Activated naive CD4-positive, alpha-beta T cell treated with anti-CD3 and anti-CD28 coated beads, Interleukin-2, amount 50 U/mL, for 72 hours (primary cell): ENCODE measurements at places on chromosomes 7 and 10. TPM values are rescaled to one million over a fixed set of nuclear protein-coding genes. Genes with fewer than 3 reads are reported as not detected.

DNA sequence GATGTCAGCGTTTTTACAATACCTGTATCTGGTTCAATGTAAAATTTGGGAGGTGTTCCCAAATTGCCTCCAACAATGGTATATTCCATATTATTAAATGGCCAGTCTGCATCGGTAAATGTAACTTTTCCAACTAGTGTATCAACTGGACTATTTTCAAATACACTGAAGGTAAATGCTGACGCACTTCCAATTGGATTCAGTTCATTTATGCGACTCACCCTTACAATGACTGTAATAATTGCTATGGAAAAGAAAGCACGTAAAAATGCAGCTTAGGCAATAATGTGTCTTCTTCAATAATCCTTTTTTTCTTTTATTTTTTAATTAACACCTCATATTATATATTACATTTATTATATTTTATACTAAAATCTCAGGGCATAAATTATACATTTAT lies 209.1 kb downstream of the HGF start:
- DNase-seq: no peak

DNA sequence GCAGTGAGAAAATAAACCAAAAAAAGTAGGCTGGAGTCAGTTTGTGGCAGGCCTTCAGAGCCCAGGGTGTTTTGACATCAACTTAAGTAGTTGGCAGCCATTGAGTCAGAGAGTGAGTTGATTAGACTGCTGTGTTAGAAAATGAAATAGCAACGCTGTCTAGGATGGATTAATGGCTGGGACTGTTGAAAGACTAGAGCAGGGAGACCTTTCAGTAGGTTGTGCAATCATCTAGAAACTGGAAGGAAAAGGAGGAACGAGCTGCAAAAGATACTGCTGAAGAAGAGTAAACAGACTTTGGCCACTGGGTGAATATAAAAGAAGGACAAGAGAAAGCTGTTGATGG lies 28.6 kb upstream of the TRIL start:
- DNase-seq: no peak

DNA sequence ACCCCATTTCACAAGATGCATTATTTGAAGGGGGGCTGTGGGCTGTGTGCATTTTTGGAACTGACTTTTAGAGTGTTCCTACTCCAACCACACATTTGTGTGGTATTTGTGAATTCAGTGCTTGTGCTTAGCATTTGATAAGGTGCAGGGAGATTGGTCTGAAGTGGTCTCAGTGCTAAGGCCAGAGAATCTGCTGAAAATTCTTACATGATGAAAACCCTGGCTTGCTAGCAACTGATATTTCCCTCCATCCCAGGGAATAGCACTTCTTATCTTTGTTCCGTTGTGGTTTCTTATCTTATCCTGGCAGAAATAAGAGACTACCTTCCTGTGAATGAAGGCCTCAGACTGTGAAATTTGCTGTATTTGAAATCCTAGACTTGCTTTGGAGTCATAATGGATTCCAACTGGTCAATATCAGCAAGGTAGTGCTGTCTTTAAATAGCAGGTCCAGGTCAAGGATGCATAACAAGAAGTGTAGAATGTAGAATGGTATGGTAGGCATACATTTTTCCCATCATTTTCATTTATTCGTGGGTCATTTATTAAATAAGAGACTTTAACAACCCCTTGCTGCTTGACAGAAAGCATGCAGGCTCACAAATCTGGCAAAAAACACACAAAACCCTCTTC lies 986.9 kb downstream of the REEP3 start:
- no peak for DNase-seq

The STOX1 gene
- 0.84 TPM for total RNA-seq

GRCh38 chr7:141001546-141001945 lies 13.2 kb downstream of the MRPS33 start:
- no peak for DNase-seq

DNA sequence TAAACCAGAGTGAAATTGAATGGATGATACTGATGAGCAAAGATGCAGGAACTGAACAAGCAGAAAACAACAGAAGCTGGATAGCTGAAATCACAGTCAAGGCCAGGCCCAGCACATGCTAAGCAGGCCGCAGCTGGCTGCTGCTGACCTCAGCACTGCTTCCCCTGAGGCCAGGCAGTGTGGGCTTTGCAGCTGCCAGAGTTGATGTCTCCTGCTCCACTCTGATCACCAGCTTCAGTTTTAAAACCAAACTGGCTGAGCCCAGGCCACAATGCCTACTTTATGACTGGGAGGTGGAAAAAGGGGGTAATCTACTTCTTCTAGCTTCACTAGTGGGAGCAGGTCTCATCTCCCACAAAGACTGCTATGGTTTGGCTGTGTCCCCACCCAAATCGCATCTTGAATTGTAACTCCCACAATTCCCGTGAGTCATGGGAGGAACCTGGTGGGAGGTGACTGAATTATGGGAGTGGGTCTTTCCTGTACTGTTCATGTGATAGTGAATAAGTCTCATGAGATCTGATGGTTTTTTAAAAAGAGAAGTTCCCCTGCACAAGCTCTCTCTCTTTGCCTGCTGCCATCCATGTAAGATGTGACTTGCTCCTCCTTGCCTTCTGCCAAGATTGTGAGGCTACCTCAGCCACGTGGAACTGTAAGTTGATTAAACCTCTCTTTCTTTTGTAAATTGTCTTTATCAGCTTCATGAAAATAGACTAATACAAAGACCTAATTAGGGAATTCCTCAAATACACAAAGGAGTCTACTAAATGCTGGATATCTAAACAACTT lies 136.4 kb upstream of the ITGB1 start:
- DNase-seq: no peak

GRCh38 chr7:727104-727805 lies at the start of gene PRKAR1B:
Gene PRKAR1B (minus strand): TSS chr7:727281. CDS start chr7:711505, 15,776 bp downstream.
- peak; percentile 36 for DNase-seq

- no peak for DNase-seq
These were observed 8.1 kb upstream of the GPR85 start for GRCh38 chr7:113094517-113095249.

- DNase-seq: no peak
These were observed 58.4 kb downstream of the ZNF467 start for GRCh38 chr7:149714910-149715471.

The FAM13C gene
- 0.18 TPM for total RNA-seq

GRCh38 chr10:104441329-104442000 lies 87.8 kb downstream of the CFAP58 start:
- no peak for DNase-seq

GRCh38 chr7:133050200-133050995 lies 31.5 kb downstream of the CHCHD3 start:
- no peak for DNase-seq

DNA sequence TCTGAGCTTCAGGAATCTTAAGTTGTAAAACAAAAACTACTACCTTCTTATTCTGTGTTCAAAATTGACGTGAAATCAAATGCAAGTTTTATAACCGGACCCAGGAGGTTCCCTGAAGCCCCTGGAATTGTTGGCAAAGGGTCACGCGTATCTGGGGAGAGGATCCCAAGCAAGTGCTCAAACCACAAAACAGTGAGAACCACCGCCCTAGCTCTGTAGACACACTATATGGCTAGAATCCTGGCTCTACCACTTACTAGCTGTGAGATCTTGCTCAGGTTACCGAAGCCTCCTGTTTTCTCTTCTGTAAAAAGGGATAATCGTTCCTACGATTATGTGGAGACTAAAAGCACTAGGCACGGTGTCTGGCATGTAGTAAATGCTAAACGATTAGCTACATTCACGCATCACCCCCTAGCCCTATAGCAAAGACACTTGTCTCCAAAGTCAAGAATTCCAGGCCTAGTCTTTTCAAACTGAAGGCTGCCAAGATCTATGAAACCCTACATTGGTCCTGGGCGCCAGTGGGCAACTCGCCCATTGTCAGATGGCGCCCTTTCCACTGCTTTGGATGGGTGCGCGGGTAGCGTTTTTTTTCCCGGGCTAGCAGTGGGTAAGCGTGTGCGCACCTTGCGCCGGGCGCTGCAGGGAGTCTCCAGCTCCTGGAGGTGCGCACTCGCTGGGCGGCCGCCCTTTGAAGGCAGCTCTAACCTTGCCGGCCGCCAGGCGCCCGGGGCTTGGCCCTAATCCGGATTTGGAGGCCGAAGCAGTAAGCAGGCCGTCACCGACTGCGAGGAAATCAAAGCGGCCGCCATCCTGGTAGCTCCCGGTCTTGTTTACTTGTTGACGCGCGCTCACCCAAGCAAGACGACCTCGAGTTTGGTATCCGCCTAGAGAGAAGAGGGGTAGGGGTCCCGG lies 11.6 kb upstream of the NKX2-3 start:
- DNase-seq: no peak

DNA sequence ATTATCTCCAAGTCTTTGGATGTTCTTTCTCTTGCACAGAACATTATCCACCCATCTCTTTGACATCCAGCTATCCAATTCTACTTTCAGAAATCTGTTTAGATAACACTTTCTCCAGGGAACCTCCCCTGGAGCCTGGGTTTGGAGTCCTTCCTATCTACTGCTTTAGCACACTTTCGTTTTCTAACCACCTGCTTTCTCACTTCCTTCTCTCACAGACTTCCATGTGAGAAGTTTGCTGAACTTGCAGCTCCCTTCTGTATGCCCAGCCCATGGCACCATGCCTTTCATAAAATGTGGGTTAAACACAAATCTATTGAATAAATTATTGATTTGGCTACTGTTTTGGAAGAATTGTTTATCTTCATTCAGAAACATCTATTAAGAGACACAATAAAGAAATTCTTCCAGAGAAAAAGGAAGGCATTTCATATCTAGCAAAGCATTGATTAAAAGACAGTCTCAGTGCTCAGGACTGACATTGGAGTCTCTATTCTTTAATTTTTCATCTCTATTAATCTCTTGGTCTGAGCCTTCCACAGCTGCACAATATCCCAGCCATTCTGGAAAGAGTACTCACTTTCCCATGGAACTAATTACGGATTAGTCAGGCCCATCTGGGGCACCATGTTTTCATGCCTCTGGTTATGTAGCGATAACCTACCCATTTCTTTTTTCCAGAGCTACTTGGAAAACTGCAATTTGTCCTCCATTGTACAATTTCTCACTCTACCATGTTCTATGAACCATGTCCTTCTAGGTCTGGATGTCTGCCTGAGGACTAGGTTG lies 1077.3 kb downstream of the SORCS3 start:
- no peak for DNase-seq

DNA sequence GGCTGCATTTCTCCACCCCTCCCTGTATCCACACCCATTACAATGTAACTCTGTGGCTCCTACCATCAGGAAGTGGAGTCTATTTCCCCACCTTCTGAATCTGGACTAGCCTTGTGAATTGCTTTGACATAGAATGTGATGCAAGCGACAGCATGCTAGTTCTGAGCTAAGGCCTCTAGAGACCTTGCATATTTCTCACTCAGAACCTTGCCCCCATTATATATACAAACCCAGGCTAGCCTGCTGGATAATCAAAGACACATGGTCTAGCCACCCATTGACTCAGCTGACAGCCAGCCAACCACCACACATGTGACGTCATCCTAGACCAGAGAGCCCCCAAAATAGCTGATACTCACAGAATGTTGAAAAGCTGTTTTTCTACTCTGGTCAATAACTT lies 77.9 kb downstream of the CCDC71L start:
- DNase-seq: no peak

DNA sequence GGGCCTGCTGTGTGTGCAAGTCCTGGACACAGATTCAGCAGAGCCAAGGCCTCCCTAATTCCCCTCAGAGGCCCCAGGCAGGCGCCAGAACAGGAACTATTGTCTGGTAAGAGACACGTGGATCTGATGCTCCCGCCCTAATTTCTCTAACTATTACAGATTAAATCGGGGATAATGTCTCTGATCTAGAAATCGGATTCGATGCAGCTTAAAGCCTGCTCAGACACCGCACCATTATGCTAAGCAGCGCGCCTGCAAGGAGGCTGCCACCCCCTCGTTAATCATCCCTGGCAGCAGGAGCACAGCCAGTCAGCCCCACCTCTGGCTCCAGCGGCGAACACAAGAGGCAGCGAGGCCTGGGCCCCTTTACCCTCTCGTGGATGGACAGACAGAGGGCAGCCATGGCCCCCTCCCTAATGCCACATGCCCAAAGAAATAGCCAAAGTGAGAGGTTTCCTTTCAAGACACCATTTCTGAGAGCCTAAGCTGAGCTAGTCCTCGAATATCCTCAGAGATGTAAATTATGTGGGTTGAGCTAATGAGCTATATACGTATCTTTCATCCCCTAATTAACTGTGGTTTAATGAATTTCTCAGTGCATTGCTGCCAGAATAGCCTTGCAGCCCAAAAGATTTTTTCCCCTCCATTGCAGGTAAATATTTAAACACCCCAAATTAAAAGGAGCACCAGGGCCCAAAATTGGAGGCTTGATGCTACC lies 122.1 kb downstream of the GRID1 start:
- no peak for DNase-seq

DNA sequence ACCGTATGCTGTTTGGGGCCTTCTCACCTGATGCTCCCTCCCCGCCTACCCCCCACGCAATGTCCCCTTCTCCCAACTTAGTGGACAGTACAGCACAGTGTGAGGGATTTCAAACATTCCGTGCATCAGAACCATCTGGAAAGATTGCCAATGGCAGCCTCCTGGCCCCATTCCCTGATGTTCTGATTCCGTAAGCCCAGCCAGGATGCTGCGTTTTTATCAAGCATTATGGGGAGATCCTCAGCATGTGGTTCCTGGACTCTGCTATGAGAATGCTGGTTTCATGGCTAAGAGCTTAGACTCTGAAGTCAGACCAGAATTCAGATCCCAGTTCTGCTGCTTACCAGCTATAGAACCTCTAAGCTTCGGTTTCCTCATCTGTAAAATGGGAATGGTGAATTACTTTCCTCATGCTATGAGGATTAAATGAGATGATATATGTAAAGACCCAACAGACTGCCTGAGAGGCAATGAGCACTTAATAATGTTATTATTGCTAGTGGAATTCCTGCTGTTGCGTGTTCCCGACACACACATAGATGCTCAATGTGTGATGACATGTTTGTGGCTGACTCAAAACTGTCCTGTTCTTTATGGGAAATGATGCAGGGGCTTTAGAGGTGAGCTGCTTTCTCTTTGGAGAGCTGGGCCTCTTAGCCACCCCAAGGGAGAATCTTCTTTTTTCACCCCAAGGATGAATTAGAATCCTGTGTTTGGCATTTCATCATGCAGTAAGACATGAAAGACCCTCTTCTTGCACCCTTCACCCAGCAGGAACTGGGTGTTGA lies 60.8 kb upstream of the SMNDC1 start:
- DNase-seq: no peak

GRCh38 chr7:49166441-49166840 lies 242.1 kb downstream of the CDC14C start:
- no peak for DNase-seq

GRCh38 chr7:112134039-112134438 lies 72.2 kb downstream of the DOCK4 start:
- no peak for DNase-seq

The SEMA3C gene
- total RNA-seq: not detected

- no peak for DNase-seq
These were observed 22.2 kb downstream of the PARD3 start for GRCh38 chr10:34792881-34793280.

The TAS2R41 gene
- total RNA-seq: not detected

GRCh38 chr10:70551971-70552422 lies 50.5 kb downstream of the PRF1 start:
- no peak for DNase-seq

DNA sequence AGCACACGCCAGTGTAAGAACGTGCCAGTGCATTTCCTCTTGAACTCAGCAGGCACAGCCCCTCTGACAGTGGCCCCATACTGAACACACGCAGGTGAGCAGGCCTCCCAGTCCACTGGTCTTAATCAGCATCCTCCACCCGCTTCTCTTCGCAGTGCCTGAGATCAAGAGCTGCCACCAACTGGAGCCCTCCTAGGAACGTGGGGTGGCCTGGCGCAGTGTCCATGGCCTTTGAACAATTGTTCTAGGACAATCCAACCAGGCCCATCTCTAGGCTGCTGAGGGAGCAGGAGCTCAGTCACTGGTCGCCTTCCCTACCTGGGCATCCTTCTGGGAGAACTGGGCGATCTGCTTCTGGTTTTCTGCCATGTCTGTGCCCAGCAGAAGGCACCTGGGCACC lies 15.2 kb downstream of the PYROXD2 start:
- DNase-seq: no peak
